ENCODE measurements at places on chromosomes 7 and 10.

GRCh38 chr7:107069457-107069856 is 25.0 kb downstream of the PRKAR2B start:
- DNase-seq: no peak

DNA sequence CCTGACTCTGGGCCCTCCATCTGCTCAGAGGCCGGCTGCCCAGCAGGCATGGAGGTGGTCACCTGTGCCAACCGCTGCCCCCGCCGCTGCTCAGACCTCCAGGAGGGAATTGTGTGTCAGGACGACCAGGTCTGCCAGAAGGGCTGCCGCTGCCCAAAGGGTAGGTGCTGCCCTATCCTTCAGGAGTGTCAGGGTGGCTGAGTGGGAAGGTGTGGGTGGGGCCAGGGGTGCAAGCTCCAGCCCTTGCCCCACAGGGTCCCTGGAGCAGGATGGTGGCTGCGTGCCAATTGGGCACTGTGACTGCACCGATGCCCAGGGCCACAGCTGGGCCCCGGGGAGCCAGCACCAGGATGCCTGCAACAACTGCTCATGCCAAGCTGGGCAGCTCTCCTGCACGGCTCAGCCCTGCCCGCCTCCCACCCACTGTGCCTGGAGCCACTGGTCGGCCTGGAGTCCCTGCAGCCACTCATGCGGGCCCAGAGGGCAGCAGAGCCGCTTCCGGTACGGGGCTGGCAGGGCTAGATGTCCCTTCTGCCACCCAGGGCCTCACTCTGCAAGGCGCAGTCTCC is 17.5 kb upstream of the ZNF862 start:
- no peak for DNase-seq

- DNase-seq: no peak
Measured at GRCh38 chr7:131466735-131467365, 89.6 kb downstream of the PODXL start.

GRCh38 chr7:114083166-114084001 is 164.6 kb upstream of the PPP1R3A start:
- DNase-seq: no peak

GRCh38 chr7:44455155-44455554 is 35.3 kb downstream of the NUDCD3 start:
- no peak for DNase-seq

- no peak for DNase-seq
Measured at GRCh38 chr7:43363035-43363791, 219.7 kb upstream of the STK17A start.

DNA sequence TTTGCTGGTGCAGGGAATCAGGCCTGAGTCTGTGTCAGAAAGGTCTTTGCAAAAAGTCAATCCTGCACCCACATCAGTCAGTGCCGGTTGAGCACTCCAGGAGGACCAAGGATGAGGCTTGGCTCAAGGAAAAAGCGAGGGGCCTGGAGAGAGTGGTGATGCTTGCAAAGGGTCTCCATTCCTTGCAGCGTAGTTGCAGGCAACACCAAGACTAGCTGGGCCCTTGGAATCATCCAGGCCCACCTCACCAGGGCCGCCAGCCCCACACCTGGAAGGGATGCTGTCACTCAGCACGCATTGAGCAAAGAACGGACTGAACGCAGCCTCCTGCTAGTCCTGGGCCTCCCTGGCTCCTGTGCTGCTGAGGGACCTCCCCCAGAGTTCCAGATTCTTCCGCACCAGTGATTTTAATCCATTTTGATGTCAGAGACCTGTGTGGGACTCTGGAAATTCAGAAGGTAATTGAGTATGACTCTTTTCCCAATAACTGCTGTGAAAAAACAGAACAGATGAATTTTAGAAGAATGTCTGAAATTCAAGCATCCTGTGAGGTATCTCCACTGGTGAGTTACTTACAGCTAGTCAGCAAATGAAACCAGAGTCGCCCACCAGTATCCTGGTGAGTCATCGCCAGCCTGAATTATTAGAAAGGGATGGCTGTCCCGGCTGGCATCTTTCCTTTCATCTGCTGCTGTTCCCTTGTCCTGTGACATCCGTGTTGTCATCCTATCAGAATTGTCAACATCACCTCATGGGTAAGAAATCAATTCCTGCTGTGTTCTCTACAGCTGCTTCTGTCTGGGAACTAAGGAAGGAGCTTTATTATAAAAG is 150.8 kb upstream of the NPS start:
- DNase-seq: no peak

Data from stimulated activated CD8-positive, alpha-beta memory T cell treated with anti-CD3 and anti-CD28 coated beads, Interleukin-12 subunit alpha, Interleukin-12 subunit beta, amount 100 ng/mL, for 1 hour (primary cell).